ENCODE measurements at places on chromosomes 1 and 21.
A peak's percentile ranks its signal among the peaks of the same experiment; 100 is the strongest.

- no peak for DNase-seq
Measured at GRCh38 chr21:19130379-19131028, 726.9 kb upstream of the TMPRSS15 start.

DNA sequence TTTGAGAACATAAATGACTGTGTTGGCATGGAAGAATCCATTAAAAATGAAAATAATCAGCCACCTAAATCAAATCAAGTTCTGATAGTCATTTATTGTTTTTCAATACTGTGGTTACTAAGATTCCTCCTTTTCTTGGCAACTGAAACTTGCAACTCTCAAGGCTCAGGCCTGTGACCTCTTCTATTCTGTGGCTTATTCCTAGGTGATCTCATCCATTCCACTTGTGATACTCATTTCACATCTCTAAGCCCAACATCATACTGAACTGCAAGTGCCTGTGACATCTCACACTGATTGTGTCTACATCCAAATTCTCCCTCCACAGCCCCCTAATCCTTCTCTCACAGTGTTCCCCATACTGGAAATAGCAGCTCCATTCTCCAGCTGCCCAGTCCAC lies 4.8 kb upstream of the ST6GALNAC5 start:
- DNase-seq: peak; percentile 12

DNA sequence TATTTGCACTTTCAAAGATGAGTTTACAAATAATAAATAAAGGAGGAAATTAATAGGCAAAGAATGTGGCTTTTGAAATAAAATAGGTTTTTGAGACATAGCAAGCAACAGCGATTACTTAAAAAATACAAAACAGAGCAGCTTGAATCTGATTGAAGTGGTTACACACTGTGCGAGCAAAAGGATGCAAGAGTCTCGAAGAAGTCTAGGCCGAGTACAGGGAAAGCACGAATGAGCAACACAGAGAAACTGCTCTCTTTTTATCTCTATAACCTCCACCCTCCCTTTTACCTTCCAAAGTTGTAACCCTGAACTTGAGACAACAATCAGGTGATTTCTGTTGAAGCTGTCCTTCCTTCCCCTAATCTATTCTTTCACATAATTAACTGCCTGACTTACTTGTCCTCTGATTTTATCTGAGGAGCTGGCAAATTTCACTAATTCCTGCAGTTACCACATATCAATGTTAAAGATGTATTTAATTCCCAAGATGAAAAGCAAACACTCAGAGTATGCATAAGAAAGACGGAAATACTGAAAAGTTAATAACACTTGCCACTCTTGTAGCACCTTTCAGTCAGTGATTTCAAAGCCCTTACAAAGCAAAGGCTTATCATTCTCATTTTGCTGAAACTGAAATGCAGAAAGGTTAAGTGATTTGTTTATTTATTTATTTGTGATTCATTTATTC lies 1030.1 kb downstream of the ADGRL2 start:
- DNase-seq: peak; percentile 18

- peak; percentile 59 for DNase-seq
Measured at GRCh38 chr1:185566995-185567394, 167.2 kb upstream of the HMCN1 start.

DNA sequence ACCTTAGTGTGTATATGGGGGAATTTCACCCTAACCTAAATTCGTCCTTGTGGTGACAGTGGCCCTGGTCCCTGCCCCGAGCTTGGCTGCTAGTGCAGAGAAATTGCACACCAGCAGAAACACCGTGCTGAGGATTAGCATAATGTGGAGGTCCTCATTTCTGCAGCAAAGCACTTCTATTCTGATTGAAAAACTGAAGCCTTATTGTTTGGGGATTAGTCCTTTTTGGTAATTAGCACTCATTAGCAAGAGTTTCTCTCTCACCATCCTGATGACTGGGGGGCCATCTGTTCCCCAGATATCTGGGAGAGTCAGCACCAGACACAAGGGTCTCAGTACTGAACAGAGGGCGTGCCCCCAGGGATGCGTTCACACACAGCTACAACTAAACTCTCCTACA lies 55.2 kb downstream of the AJAP1 start:
- no peak for DNase-seq

DNA sequence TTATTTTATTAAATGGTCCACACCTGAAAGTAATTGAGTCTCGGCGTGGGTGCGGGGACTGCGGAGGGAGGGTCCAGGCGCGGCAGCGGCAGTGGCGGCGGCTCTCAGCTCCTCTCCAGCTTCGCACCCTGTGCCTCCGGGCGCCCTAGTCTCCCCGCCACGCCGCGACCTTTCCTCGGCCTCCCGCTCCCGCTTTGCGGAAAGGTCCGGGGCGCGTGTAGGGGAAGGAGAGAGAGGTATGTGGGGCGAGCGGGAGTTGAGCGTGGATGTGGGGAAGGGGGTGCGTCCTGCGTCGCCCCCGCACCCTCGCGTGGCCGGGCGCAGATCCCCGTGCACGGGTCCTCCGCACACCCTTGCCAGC lies 13.4 kb upstream of the ALX3 start:
- no peak for DNase-seq

DNA sequence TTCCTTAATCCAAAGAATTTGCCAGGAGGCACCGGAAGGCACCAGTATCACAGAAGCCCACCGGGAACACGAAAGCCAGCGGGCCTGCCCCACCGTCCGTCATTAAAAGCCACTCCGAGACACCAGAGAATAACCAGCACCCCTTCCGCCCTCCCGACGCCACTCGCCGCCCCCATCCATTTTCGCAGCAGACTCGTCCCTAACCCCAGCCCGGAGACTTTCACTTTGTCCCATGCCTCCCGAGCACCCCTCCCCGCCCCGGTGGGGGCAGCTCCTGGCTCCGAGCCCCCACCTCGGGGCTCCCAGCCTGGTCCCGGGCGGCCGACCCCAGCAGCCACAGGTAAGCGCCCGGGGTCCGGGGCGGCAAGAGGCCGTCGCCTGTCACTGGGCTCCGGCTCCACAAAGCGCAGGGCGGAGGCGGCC lies 105.4 kb downstream of the SLC45A1 start:
- peak; percentile 35 for DNase-seq

- DNase-seq: peak; percentile 14
Measured at GRCh38 chr1:174017231-174017970, 4.8 kb downstream of the RC3H1 start.

- no peak for DNase-seq
Measured at GRCh38 chr1:212712451-212713303, 13.0 kb upstream of the BATF3 start.

- DNase-seq: no peak
Measured at GRCh38 chr1:43273708-43274107, 3.9 kb downstream of the TMEM125 start.

GRCh38 chr1:97920832-97921571 lies at the start of gene DPYD:
DPYD (minus strand) TSS chr1:97921034; CDS start chr1:97920922, 112 bp downstream.
- peak; percentile 90 for DNase-seq
